Stimulated activated CD4-positive, alpha-beta T cell treated with anti-CD3 and anti-CD28 coated beads, Interleukin-4, amount 100 ng/mL, for 48 hours (primary cell): ENCODE measurements at places on chromosomes 7 and 10.

DNA sequence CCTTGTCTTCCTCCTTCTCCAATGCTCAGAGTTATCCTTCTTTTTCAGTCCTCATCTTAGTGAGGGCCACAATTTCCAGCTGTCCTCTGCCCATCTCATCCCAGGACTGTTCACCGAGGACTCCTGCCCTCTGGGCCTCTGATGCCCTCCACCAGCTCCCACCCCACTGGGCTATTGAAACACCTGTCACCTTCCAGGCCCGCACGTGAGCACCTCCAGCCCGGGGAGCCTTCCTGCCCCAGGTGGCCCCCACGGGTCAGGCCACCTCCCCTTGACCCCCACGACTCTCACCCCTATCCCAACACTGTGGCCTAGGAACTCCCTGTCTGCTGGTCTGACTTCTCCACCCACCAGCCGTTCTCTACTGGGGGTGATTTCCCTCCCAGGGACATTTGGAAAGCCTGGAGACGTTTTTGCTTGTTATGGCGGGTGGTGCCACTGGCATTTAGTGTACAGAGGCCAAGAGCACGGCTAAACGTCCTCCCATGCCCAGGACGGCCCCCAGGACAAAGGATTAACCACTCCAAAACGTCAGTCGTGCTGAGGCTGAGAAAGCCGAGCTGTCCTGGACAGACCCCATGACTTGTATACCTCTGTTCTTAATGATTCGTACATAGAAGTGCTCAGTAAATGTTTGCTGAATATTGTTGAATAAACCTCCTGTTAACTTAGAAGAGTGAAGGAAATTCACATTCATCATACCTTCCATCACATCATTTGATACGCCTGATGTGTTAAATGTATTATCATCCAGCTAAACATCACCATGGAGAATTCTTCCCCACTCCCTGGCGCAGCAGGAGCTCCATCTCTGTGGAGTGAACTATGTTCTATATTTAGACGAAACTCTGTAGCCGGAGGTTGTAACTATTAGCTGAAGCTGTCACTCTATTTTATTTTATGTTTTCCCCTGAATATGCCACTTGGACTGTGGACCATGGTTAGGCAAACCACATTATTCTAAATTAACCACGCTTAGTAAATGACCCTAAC is 270.1 kb upstream of the SHH start:
- no peak for DNase-seq

- DNase-seq, result no peak
These were observed 18.5 kb downstream of the ESYT2 start for GRCh38 chr7:158810846-158811245.

DNA sequence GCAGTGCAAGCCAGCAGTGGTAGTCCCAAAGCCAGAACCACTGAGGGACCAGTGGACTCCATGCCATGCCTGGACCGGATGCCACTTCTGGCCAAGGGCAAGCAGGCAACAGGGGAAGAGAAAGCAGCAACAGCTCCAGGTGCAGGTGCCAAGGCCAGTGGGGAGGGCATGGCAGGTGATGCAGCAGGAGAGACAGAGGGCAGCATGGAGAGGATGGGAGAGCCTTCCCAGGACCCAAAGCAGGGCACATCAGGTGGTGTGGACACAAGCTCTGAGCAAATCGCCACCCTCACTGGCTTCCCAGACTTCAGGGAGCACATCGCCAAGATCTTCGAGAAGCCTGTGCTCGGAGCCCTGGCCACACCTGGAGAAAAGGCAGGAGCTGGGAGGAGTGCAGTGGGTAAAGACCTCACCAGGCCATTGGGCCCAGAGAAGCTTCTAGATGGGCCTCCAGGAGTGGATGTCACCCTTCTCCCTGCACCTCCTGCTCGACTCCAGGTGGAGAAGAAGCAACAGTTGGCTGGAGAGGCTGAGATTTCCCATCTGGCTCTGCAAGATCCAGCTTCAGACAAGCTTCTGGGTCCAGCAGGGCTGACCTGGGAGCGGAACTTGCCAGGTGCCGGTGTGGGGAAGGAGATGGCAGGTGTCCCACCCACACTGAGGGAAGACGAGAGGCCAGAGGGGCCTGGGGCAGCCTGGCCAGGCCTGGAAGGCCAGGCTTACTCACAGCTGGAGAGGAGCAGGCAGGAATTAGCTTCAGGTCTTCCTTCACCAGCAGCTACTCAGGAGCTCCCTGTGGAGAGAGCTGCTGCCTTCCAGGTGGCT is 97.7 kb downstream of the TACC2 start:
- no peak for DNase-seq

DNA sequence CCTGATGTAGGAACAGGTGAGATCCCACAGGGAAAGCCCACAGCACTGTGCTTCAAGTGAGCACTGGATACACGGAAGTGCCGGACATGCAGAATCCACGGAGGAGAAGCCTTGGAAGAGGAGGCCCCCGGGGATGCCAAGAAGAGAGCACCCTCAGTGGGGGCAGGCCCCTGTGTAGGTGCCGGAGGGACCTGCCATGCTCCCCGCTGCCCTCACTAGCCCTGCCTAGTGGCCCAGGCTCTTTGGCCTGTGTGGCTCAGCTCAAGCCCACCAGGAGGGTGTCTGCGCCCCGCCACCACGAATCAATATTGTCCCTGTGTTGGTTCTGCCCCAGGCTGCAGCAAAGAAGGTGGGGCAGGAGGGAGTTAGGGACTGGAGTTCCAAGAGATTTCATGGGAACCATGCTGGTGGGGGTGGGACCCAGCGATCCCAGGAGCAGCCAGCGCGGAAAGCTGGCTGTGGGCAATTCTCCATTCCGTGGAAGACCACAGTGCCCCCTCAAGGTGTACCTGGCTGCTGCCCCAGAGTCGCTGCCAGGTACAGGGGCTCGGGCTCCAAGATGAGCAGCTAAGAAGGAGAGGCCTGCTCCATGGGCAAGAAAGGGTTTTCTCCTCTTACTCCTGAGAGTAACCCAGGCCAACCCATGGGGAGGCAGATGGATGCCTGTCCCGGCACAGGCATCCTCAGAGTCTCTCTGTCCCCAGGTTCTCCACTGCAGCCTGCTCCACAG is 34.9 kb upstream of the LEP start:
- no peak for DNase-seq

GRCh38 chr7:103297837-103298179 is 573 bp downstream of the PMPCB start:
- no peak for DNase-seq

- DNase-seq, result no peak
These were observed 13.0 kb downstream of the ANTXRL start for GRCh38 chr10:46299536-46300369.

GRCh38 chr7:34806831-34807230 is 148.8 kb downstream of the NPSR1 start:
- DNase-seq, result no peak

- DNase-seq, result no peak
These were observed 1336.0 kb upstream of the CELF2 start for GRCh38 chr10:9681655-9682054.

- DNase-seq, result no peak
These were observed 12.7 kb upstream of the AMZ1 start for GRCh38 chr7:2675256-2675764.

DNA sequence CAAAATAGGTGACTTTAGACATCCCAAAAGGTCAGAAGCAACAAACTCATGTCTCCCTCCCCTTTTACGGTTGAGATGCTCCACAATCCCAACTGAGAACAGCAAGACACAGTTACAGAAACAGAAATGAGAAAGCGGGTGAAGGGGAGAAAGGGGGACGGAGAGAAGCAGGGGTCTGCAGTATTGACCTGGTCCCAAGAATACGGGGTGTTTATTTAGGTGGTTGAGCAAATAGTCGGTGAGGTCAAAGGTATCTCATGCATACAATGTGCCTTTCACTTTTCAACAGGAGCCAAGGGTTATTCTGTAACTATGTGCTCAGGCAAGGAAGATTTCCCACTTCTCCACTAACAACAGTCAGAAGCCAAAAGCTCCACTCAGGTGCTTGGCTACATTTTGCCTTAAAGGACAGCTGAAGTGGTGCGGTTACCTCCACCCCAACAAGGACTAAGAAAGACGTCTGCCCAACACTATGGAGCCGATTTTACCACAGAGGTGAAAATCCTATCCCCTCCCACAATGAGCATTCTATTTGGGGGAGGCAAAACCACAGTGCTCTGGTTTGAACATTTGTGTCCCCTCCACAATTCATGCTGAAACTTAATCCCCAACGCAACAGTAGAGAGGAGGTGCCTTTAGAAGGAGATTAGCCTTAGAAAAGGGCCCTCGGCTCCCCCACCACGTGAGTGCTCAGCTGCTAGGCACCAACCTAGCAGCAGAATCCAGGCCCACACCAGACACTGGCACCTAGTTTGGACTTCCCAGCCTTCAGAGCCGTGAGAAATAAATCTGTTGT is 77.9 kb downstream of the PARD3 start:
- DNase-seq, result no peak

DNA sequence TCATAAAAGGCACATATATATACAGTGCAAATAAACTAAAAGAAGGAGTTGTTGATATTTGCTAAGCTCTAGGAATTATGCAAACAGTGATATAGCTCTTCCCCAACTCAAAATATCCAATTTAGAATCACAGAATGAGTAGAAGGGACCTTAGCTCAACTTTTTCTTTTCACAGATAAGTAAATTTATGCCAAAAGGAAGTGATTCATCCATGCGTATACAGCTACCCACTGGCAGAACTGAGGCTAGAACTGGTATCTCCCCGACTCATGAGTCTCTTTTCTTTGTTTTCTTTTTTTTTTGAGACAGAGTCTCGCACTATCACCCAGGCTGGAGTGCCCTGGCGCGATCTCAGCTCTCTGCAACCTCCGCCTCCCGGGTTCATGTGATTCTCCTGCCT is 54.2 kb upstream of the SVIL start:
- DNase-seq, result peak; percentile 8

GRCh38 chr10:46220872-46221538 is 65.8 kb upstream of the ANTXRL start:
- DNase-seq, result no peak

DNA sequence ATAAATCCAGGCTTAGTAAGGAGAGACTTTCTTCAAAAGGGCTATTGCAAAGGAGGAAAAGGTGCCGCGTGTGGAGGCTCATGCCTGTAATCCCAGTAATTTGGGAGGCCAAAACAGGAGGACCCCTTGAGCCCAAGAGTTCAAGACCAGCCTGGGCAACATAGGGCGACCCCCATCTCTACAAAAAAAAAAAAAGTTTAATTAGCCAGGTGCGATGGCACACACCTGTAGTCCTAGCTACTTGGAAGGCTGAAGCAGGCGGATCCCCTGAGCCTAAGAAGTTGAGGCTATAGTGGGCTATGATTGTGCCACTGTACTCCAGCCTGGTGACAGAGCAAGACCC is 32.2 kb downstream of the TMEM130 start:
- no peak for DNase-seq

- no peak for DNase-seq
These were observed 319.9 kb downstream of the BMPER start for GRCh38 chr7:34225193-34225592.

DNA sequence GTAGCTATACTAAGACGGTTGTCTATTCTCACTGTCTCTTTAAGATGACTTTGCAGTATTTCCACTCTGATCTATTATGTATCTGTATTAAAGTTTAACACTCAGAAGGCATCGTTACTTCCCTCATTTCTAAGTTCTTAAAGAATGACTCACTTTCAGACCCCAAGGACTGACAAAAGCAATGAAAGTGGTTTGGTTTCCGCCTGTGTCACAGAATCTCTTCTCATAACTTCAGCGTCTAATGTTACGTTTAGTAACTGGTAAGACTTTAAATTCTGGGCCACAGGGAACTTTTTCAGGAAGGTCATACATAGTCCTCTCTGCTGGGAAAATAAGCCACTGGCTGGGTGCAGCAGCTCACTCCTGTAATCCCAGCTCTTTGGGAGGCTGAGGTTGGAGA is 892.0 kb upstream of the AUTS2 start:
- no peak for DNase-seq

- no peak for DNase-seq
These were observed 24.1 kb downstream of the GNA12 start for GRCh38 chr7:2819954-2820397.

GRCh38 chr10:124062390-124062789 is 31.0 kb downstream of the CHST15 start:
- DNase-seq, result no peak

DNA sequence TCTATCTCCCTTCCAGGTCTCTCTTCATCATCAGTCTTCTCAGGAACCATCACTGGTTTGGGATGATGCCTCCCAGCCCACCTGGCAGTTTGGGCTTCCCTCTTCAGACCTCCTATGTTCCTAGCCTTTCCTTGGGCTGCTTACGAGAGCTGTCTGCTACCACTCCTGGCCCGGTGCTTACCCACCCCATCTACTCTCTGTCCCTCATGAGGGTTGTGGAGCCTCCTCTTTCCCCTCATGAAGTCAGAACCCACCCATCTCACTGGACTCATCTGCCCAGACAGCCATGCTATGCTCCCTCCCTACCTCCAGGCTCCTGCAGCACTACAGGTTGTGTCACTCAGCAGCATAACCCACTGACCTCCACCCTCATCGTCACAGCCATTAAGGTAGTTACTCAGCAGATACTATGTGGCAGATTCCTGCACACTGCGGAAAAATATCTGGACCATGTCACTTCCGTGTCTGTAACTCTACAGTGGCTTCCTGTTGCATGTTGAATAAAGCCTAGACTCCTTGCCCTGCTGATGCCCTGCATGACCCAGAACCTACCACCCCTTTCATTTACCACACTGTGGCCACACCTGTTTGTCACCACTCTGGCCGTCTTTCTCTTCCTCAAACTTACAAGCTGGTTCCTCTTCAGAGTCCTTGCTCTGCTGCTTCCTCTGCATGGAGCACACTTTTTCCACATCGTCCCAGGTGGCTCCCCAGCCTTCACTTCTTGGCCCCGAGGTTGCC is 2.0 kb downstream of the DBNL start:
- no peak for DNase-seq

- DNase-seq, result no peak
These were observed 19.9 kb downstream of the TCAF1 start for GRCh38 chr7:143882020-143882603.

GRCh38 chr10:72692744-72692993 is 726 bp downstream of the MCU start:
- no peak for DNase-seq
